CD4-positive, alpha-beta T cell treated with Interleukin-4 for 4 hours (primary cell): ENCODE measurements at places on chromosomes 4 and X.
A peak's percentile ranks its signal among the peaks of the same experiment; 100 is the strongest.

GRCh38 chr4:101271516-101271915 lies 75.8 kb downstream of the PPP3CA start:
- no peak for DNase-seq

GRCh38 chr4:128871948-128872347 lies 62.4 kb downstream of the JADE1 start:
- DNase-seq: no peak

DNA sequence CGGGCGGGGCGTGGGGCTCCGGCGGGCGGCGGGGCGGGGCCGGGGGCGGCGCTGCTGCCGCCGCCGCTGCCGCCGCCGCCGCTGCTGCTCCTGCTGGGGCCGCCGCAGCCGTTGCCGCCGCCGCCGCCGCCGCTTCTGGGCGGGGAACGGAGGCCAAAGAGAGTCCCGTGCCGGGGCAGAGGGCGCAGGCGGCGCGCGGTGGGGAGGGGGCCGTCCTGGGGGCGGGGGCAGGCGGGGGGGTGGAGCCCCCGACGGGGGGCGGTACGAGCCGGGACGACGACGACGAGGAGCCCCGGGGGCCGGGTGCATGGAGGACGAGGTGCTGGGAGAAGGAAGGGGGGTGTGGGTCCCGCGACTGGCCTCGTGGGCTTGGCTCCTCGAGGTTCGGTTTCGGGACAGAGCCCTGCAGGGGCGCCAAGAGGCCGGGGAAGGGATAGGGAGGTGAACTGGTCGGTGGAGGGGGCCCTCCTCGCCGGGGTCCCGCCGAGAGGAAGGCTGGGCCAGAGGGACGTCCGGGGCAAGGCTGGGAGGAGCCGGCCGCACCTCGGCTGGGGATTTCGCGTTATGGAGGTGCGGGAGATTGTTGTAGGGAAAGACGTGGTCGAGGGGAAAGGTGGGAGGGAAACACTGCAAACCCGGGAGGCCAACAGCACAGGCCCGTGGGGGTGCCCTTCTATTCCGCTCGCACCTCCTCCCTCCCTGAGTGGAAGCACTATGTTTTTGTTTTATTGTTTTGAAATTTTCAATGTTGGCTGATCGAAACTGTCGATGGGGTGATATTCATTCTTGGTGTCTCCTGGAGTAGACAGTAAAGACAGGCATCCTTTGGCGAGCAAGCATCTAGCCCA lies 1.9 kb downstream of the BCORL1 start:
- peak; percentile 28 for DNase-seq

GRCh38 chrX:9318213-9318612 lies 146.6 kb upstream of the TBL1X start:
- peak; percentile 32 for DNase-seq

DNA sequence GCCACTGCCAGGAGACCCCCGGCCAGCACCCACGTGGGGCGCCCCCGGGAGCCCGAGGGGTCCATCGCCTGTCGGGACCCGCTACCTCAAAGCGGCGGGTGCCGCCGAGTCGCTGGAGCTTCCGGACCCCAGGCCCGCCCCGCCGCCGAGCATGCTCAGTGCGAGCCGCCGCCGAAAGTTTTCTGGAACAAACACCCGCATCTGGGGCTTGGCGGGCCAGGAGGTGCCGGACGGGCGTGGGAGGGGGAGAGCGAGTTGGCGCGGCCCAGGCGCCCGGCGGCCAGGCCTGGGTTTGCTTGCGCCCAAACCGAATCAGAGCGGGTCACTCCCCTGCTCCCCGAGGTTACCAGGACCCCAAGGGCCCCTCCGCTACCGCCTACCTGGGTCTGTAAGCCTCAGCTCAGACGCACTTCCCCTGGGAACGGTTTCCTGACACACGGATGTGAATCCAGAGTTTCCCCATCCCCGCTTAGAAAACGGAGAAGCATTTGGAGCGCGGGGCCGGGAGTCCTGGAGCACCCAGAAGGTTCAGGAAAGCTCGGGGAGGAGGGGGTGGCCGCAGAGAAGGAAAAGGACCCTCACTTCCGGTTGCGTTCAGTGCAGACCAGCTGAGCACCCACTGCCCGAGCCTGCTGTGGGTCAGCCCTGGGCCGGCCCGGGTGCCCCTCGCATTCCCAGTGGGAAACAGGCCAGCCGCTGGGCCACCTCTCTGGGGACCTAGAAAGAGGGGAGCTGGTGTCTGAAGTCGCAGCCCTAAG lies at the start of gene EVC2:
EVC2 (minus strand) TSS at position 111 of the 758 bp plus-strand sequence; CDS start at position 65, 46 bp downstream.
- DNase-seq: peak; percentile 12

- DNase-seq: no peak
Observed at GRCh38 chr4:69126024-69126423, 29.8 kb downstream of the UGT2B7 start.

GRCh38 chr4:83054928-83055327 lies 19.9 kb downstream of the COPS4 start:
- DNase-seq: peak; percentile 20

GRCh38 chrX:68719181-68719903 lies 71.9 kb downstream of the STARD8 start:
- DNase-seq: no peak

DNA sequence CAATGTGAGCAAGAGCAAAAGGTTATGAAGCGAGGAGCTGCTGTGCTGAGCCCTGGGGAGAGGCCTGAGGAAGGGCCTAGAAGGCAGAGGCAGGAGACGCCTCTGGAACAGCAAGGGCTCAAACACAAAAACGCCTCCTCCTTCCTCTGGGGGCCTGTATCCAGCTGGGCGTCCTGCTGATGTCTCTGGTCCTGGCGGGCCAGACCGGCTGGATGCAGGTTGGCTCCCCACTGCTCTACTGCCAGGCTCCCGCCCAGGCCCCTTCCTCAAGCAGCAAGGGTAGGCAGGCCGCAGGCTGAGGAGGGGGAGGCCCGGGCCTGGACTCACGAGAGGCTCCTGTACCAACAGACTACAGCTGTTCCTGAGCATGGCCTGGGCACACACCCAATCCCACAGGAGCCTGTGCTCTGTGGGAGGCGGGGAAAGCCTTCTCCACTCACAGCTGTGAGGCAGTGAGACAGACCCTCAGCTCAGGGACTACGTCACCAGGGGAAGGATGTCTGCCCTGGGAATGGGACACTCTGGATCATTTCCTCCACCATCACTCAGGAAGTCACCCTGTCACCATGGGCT lies 2.3 kb downstream of the HAUS7 start:
- DNase-seq: no peak

DNA sequence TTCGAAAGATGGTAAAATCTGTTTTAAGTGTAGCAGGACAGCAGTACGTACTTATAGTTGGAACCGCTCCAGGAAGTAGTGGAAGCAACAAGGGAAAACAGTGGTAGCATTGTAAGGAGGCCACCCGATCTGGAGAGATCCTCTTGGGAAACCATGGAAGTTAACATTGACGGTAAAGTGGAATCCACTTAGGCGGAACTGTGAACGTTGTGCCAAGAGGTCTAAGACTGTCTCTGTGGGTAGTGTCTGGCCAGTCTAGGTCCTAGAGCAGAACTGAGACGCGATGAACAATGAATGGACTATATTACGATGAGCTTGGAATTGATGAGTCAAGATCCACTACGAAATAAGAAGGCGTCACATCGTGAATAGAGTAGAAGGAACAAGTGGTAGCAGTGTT lies 124.0 kb downstream of the TENM3 start:
- no peak for DNase-seq

DNA sequence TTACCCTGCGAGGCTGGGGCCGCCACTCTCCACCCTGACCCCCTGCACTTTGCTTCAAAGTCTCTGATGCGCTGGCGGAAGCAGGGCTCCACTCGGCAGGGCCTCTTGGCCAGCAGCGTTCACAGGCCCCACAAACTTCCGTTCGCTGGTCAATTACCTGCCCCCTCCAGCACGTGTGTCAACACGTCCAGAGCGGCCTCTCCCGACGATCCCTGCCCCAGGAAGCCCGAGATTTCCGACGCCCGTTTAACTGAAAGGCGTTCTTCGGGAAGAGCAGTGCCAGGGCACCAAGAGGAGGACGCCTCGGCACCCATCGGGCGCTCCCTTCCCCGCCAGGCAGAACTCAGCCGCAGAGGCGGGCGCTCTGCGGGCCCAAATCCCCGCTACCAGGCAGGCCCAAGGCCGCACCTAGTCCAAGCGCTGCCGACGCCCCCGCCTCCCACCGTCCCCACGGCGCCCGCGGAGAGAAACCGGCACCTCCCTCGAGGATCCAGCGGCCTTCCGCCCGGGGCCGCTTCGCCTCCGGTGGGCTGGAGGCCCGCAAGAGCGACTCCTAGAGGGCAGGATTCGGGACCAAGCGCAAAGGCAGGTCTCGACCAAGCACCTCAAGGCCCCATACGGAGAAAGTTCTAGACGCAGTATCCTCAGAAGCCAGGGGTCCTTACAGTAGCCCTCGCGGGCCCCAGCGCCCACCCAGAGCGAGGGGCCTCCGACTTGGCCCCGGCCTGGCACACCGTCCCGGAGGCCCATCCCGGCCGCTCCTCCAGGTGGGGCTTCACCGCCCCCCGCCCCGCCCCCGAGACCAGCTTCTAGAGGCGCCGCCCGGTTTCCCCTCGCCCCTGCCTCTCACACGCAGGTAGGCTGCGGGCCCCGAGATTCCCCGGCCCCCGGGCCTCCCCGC lies 586 bp downstream of the BCAP31 start:
- peak; percentile 40 for DNase-seq

DNA sequence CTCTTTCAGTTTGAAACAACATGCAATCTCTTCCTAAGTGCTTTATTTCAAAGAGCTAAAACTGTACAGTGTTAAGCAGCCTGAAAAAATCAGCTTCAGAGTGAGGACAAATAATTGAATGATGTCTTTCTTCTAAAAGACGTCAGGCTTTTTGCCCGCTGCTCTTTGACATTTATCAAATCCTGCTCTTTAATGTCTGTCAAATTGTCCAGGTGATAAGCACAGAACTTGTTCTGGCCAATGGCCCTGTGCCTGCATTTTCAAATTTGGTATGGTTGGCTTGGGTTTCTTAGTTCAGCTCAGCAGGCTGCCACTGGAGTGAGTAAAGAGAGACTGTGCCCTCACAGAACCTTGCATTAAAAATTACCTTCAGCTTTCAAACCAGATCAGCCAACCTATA lies 712.9 kb upstream of the LCORL start:
- no peak for DNase-seq

DNA sequence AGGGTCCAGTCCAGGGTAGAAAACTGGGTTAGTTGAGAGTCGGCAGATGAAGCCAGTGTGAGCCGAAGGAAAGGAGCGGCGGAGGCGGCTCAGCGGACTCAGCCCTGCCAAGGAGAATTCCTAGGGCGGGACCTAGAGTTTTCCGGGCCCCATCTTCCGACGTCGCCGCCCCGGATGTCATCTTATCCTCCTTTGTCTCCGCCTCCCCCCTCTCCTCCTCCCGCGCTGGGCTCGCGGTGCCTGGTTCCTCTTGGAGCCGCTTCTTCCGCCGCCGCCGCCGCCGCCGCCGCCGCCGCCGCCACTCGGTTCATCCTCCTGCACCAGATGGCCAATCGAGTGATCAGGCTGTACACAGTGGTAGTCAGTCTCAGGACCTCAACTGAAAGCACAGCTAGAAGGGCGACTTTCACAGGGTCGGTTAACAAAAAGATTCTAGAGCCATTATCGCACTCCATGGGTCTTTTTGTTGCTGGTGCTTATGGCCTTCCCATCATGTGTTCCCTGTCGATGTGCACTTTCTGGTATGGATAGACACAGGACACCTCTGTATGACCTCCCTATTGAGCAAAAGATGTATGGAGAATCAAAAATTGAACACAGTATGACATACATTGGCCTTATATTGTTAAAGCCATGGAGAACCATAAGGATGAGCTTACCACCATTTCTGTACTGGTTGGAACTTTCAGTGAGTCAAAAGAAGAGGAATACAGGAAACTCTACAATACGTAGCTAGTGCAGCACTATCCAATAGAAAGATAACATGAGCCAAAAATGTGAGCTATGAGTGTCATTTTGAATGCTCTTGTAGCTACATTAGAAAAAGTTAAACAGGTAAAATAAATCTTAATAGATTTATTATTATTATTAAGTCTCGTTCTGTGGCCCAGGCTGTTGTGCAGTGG lies 32.4 kb upstream of the THOC2 start:
- DNase-seq: peak; percentile 36

DNA sequence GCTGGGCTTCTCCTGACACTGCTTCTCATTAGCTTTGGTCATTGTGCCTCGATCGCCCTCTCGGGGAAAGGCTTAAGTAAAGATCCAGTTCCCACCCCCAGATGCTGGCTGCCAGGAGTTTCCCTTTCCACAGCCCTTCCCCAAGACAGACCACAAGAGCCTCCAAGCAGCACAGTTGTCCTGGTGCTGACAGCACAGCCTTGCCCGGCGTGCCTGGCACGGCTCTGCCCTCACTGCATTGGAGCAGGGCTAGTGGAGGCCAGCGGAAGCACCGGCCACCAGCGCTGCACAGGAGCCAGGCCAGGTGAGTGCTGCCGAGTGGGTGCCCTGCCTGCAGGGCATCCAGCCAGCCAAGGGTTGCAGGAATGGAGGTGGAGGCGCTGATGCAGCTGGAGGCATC lies 9.7 kb upstream of the MSANTD1 start:
- DNase-seq: no peak

DNA sequence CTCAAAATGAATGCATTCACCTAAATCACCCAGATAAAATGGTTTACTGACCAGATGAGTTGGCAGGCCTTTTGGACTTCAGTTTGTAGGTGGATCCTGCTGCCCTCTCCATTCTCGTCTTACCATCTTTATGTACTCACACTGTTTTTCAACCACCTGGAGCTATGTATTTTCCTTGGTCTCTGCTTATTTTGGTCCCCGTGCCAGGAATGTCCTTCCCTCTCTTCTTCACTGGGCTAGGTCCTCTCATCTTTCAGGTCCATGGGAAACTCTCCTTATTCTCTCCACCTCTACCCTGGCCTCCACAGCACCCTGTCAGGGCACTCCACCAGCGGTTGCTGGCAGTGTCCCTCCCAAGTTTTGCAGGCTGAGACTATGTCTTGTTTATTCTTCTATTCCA lies 2.6 kb downstream of the GPRIN3 start:
- no peak for DNase-seq

GRCh38 chr4:140138428-140138827 lies 15.6 kb downstream of the MAML3 start:
- DNase-seq: no peak

GRCh38 chrX:8304668-8305067 lies 133.6 kb upstream of the VCX2 start:
- DNase-seq: no peak

GRCh38 chr4:2366252-2367192 lies 51.9 kb downstream of the ZFYVE28 start:
- no peak for DNase-seq

DNA sequence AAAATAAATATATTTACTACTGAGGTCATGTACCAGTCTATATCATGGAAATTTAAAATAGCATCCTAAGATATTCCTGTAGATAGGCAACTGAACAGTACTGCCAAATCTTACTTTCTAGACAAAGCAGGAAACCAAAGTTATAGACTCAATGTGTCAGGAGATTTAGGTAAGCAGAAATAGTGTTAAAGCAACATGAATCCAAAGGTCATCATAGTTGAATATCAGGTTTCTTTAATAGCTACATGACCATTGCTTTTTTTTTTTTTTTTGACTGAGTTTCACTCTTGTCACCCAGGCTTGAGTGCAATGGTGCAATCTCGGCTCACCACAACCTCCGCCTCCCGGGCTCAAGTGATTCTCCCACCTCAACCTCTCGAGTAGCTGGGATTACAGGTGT lies 20.2 kb upstream of the ACSL4 start:
- DNase-seq: no peak
